Thymus (tissue), 14 donors: ENCODE measurements at places on chromosomes 3 and 15. TPM values are rescaled to one million over a fixed set of nuclear protein-coding genes. Genes with fewer than 3 reads are reported as not detected.

The TM6SF1 gene
- 11.7 TPM for polyA plus RNA-seq

- DNase-seq: peak; percentile 84
Measured at GRCh38 chr3:19146685-19147650, 1.3 kb upstream of the KCNH8 start.

DNA sequence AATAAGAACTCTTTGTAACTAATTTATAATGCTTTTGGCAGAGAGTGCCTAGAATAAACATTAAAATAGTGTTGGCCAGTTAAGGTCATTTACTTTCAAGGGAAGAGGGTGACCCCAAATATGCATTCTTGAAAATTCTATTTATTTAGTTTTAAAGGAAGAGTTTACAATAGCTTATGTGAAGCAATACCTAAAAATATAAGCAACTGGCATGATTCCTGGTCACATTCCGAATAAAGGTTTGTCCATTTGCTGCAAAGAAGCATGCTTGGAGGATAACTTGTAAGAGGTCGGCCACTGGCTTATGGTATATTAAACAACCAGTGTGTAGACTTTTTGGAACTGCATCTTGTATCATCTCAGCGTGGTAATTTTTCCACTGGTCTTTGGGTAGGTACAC, 10.2 kb downstream of the MITF start:
- no peak for DNase-seq

The ZNF619 gene
- polyA plus RNA-seq: 1.3 TPM

DNA sequence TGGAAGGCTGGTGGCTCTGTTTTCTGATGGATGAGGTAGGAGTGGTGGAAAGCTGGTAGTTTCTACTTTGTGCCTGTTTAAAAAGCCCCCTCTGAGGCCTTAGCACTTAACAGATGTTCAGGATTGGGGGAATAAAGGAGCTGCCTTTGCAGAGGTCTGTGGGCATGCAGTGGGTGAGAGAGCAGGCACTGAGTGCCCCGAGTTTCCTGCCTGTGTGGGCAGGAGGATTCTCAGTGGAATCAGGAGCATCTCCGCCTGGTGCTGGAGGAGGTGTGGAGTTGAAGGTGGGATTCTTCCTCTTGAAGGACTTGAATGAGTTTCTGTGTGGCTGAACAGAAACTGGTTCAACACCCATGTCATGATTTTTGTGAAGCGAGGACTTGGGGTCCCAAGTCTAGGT, 74.3 kb downstream of the IGF1R start:
- DNase-seq: no peak

DNA sequence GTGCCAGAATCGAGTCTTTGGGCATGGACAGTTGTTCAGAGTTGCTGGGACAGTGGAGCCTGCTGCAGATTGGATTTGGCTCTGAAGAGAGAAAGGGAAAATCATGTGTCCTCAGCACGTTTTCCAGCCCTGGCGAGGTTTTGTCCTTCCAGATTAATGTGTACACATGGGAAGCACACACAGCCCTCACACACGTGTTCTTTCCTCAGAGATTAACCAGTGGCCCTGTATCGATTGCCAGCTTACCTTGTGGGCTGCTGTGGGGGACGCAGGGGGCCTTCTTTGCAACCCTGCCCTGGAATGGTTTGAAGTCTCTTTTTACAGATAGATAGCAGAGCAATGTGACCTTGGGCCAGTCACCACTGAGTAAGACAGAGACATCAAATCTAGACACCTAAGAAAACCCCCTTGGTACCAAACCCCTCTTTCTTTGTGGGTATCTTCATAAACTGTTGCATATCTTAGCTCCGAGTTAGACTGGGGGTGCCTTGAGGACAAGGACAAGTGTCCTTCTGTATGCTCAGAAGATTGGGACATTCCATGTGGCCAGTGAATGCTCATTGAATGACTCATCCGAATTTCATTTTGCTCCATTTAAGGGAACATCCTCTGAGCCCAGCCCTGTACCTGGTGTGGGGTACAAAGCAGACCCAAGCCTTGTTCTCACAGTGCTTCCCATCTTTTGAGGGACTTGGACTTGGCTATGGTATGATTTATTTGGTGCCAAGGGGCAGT, 48.0 kb downstream of the SMAD6 start:
- DNase-seq: no peak

DNA sequence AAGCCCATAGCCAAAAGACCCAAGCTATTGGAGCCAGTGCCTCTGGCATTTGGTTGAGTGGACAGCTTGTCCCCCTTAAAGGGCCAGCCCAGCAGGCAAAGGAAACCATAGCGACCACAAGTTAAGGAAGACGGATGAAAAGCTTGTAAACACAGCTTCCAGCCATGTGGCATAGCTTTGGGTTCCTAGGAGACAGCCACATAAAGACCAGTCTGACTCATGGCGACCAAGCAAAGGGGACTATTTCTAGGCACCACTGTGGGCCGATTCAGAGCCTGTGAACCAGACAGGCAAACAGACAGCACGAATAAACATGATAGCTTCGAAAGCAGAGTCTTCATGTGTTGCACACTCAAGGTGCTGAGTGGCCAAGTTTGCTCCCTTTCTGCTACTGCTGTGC, 30.5 kb upstream of the SRGAP3 start:
- no peak for DNase-seq

DNA sequence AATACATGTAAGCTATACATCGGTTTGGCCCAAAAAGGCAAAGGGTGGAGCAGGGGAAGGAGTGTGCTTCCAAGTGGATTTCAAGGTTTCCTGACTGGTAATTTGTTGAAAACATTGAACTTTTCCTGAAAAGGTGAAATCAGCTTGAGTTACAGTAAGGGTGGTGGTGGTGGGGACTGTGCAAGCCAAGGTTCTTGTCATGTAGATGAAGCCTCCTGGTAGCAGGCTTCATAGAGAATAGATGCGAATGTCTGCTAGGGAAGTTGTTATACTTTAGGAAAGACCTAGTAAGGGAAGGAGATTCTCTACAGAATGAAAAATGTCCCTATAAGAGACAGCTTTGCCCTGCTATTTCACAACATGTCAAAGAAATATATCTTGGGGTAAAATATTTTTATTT, 528.2 kb upstream of the CBLB start:
- DNase-seq: no peak

DNA sequence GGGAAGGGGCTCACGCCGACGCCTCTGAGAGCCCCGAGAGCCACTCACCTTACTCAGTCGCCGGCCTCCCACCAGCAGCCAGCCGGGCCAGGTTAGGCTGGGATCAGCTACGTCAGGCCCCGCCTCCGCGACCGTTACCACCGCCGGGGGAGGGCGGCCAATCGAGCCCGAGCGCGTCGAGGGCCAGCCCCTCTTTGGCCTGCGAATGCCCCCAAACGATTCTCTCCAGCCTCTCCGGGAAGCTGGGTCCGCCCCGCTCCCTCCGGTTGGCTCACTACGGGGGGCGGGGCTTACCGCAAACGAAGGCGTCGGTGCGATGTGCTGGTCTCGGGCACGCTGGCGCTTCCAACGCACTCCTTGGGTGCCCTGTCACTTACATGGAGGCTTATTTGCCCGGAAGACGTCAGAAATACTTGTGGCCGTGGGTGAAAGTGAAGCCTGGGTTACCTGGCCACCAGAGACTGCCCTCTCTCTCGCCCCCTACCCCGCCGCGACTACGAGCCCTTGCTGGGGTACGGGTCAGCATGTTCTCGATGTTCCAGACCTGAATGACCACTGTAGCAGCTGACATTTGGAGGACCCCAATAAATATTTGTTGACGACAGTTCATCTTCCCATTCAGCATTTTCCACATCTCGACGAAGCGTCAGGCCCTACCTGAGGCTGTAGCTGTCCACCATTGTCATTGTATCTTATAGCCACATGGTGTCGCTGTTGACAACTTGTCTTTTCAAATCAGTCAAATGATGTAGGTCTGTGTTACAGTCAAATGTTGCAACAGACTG, at the start of gene CEP70:
CEP70 (minus strand) TSS at position 111 of the 785 bp plus-strand sequence. CDS start 21,333 bp downstream, outside the sequence.
- peak; percentile 96 for DNase-seq

The CIDEC gene
- polyA plus RNA-seq: 0.91 TPM

GRCh38 chr15:83014205-83014653, 2.8 kb upstream of the C15orf40 start:
- DNase-seq: no peak

GRCh38 chr3:101943029-101943428, 93.7 kb downstream of the NFKBIZ start:
- DNase-seq: no peak

DNA sequence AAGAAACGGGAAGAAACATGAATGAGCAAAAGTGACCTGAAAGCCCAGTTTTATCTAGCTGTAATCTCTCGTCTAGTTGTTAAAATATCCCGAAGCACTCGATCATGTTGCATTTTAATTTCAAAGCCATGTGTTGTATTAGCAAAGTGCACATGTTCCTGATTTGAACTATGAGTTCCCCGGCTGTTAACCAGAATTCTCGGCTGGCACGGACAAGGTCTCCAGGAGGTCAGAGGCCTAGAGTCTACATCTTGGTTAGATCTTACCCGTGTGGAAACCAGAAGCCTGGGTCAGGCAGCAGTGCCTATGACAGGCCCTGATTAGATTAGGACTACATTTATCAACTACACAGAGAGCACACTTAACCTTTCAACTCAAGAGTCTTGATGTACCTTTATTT, 195.8 kb downstream of the CDIN1 start:
- DNase-seq: no peak

DNA sequence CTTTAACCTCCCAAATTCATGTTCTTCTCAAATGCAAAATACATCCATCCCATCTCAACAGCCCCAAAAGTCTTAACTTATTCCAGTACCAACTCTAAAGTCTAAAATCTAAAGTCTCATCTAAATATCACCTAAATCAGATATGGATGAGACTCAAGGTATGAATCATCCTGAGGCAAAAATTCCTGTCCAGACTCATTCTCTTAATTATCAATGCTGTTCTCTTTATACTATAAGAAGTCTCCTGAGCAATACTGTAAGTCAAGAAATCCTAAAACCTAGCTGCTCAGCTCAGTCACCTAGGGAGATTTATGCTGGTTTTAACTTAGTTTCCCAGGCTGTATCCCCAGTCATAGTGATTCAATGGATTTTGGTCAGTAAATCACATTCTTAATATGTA, 11.1 kb downstream of the RAD18 start:
- no peak for DNase-seq

DNA sequence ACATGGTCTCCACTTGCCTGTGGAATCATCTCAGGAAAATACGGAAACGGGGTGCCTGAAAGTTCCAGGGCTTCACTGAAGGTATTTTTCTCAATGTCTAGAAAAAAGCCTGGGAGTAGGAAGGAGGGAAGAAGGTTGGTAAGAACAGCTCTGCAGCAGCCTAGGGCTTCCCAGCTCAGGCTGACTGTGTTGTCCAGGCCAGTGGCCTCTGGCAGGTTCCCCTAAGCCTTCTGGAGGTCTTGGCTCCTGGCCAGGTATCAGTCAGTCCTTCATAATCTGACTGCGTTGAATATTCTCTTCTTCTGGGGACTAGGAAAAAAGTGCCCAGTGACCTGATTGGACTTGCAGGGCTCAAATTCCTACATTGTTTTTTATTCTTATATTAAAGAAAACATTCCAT, 38.6 kb downstream of the SSR3 start:
- no peak for DNase-seq

DNA sequence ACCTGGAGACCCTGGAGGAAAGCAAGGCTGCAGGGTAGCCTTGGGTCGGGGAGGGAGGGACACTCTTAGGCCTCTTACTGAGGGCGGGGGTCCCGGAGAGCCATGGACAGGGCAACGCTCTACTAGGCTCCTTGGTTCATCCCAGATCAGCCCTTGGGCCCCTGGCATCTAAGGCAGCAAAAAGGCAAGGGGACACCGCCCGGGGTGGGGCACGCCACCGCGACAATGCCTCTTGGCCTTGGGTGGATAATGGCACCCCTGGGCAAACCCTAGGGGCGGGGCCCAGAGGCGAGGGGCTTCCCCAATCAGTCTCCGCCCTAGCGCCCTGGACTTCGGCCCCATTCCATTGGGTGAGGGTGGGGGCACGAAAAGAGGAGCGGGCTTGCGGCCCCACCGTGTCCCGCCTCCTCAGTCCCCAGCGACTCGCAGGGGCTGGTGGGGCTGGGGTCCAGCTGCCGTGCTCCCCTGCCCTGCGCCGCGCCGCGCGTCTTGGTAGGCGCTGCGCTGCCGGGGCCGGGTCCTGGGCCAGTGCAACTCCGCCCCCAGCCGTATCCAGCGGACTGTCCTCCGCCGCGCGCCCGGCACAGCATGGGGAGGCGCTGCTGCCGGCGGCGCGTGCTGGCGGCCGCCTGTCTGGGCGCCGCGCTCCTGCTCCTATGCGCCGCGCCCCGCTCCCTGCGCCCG, at the start of gene CHST13:
CHST13 (plus strand) TSS at position 411 of the 684 bp plus-strand sequence; CDS start at position 589, 178 bp downstream.
- no peak for DNase-seq

- DNase-seq: no peak
Measured at GRCh38 chr15:51390966-51391422, 49.5 kb downstream of the GLDN start.

The JAGN1 gene
- polyA plus RNA-seq: 37.5 TPM

The GRK7 gene
- 0.14 TPM for polyA plus RNA-seq

- peak; percentile 80 for DNase-seq
Measured at GRCh38 chr3:16884084-16884747, 539 bp upstream of the PLCL2 start.

DNA sequence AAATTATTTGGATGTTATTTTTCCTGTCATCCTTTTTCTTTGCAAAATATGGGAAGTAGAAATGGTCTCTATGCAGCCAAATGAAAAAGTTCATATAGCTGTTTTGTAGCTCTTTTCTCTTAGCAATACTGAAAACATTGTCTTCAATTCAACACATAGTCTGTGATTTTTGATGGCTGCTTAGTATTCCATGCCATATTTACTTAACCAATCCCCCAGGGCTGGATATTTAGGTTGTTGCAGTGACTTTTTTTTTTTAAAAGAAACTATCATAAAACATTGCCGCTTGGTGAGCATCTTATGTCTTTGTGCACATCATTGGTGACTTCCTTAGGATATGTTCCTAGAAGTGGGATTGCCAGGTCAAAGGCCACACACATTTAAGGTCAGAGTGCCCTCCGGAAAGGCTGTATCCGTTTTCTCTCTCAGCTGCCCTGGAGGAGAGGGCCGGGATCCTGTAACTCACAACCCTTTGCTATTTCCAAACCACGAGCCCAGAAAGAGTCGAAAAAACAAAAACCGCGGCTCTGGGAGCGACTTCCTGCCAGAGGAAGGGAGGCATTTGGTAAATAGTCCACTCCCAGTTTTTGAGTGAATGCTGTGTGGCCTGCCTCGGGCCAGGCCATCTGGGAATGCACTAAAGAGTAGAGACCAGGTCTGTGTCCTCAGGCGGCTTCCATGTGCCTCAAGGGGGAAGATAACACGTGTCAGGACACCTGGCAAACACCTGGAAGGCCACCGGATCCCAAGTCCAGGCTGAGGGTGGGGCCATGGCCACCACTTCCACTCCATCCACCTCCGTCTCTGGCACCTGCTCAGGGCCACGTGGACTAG, 41.9 kb downstream of the SMAD6 start:
- DNase-seq: no peak

The TYRO3 gene
- polyA plus RNA-seq: 1.5 TPM
